ENCODE measurements at places on chromosomes 13 and 19. TPM values are rescaled to one million over a fixed set of nuclear protein-coding genes. Genes with fewer than 3 reads are reported as not detected.

The ZNF135 gene
- polyA plus RNA-seq = 6.3 TPM

The SIGLECL1 gene
- polyA plus RNA-seq = not detected

The TEX26 gene
- polyA plus RNA-seq = not detected

The SLITRK6 gene
- polyA plus RNA-seq = 0.80 TPM

The KCNN1 gene
- polyA plus RNA-seq = 0.10 TPM

The AXL gene
- polyA plus RNA-seq = 190 TPM

The CGB7 gene
- polyA plus RNA-seq = 0.28 TPM

DNA sequence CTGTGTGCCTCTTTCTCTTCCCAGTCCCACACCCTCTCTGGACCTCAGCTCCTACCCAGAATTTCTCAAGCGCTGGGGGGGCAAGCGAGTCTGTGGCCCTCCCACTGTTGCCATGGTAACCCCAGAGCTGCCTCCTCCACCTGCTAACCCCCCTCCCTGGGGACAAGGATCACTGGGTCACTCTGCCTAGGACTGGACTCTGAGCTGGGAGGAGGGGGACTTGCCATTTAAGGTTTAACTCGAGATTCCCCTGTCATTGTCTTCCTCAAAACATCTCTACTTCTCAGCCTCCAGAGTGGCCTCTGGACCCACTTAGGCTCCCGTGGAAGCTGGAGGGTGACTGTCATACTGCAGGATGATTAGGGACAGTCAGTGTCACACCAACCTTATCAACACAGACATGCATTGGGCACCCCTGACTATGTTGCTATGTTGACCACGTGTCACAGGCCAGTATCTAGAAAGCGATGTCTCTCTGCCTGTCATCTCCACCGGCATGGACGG is 2.2 kb downstream of the PALM3 start:
- DNase-seq = no peak

DNA sequence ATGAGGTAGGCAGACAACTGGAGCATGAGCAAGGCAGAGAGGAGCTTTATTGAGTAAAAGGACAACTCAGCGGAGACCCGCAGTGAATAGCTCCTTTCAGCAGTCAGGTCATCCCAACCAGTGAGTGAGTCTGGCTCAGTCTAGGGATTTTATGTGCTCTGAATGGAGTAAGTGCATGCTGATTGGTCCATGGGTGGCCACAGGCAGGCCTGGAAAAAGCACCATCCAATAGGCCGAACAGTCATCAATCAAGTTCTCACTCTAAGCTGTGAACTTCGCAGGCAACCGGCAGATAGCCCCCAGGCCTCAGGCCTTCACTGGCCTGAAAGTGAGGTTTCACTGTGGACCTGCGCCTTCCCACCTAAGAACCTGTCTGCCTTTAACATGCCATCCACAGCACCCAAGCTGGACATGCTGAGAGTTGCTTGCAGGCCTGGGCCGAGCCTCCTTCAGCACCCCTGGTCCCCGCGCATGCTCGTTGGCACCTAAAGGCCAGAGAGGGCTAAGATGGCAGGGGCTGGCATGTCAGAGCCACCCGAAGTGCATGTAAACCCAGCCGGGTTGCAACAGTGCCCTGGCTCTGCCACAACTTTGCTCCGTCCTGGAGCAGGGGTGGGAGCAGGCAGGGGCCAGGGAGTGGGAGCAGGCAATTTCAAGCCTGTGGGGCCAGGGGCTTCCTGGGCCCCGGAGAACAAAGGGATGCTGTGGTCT is 698.7 kb downstream of the SLITRK1 start:
- no peak for DNase-seq

DNA sequence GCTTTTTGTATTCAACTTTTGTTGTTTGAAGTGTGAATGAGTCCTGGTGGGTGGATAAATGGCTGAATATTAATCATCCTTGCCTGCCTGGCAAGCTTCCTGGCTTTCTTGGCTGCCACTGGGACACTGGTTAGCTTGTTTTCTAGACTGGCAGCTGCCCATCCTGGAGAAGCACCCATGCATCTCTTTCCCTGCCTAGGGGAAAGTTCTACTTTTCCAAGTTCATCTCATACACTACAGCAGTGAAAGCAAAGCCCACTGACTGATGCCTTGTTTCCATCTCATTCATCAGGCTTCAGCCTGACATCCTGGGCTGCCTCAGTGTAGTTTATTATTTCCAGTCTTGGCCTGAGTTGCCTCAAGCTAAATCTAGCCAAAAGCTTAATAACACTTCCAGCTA is 244.8 kb downstream of the PCDH20 start:
- no peak for DNase-seq
